HS-27A (cell line): ENCODE measurements at places on chromosomes 16 and 17.

- DNase-seq: no peak
These were observed 27.5 kb downstream of the NKD1 start for GRCh38 chr16:50575743-50576142.

- no peak for DNase-seq
These were observed 3.5 kb downstream of the RSAD1 start for GRCh38 chr17:50482110-50482509.

- no peak for DNase-seq
These were observed 136.7 kb upstream of the HS3ST2 start for GRCh38 chr16:22677024-22677830.

DNA sequence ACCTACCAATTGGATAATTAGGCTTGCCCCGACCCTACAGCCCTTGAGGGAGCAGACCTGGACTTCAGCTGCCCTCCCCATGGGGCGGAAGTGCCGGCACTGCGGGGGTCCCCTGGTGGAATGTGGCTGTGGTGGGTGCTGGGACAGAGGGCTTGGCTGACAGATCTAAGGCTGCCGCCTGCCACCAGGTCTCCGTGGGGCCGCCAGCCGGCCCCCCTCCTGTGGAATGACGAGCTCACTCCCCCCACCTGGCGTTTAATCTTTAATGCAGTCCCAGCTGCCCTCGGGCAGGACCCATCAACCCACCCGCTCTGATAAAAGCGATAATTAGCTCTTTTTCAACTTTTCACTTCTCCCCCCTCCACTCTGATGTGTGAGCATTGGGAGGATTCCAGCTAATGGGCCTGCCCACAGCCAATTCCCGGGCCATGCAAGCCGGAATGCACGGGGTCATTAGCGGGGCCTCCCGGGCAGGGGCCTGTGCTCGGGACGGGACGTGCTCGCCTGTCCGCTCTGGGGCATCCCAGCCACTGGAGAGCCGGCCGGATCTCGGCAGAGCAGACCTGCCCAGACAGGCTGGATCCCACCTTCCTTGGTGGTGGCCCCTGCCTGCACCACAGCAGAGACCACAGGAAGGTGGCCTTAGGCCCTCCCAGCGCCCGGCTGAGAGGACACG is 28.3 kb upstream of the GOSR2 start:
- DNase-seq: no peak

- DNase-seq: no peak
These were observed 10.6 kb downstream of the TMEM238L start for GRCh38 chr17:10793256-10793655.

DNA sequence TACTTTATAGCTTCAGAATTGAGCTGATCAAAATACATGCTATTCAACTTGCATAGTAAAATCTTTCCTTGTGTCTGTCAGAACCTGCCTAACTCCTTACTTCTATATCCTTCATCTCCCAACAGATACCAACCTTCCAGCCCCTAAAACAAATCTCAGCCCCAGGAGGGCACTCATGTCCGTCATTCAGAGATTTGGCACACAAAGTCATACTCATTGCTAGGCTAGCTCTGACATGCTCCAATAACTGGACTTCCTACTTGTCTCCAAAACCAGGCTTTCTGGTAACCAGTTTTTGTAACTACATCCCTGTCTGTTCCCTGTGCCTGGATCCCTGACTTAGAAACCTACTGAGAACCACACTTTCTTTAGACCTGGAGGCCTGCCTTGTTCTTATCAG is 37.5 kb upstream of the DHX40 start:
- no peak for DNase-seq
